ENCODE measurements at places on chromosomes 12 and 14.

- H3K27me3 ChIP-seq, result no peaks in the 10 kb centered on the region
- DNase-seq, result no peak
- H3K4me3 ChIP-seq, result no peak overlapping the region
- H3K4me1 ChIP-seq, result no peaks in the 10 kb centered on the region
Observed at GRCh38 chr12:98901189-98901588, 256.1 kb downstream of the APAF1 start.

- H3K36me3 ChIP-seq, result no peaks in the 10 kb centered on the region
- H3K4me1 ChIP-seq, result no peaks in the 10 kb centered on the region
- no peak overlapping the region for H3K27ac ChIP-seq
Observed at GRCh38 chr12:62629413-62629812, 162.8 kb downstream of the MON2 start.

- no peaks in the 10 kb centered on the region for H3K4me1 ChIP-seq
- no peak overlapping the region for H3K27ac ChIP-seq
- no peak overlapping the region for H3K4me3 ChIP-seq
- H3K27me3 ChIP-seq, result no peaks in the 10 kb centered on the region
Observed at GRCh38 chr12:29277231-29277630, 103.7 kb downstream of the ERGIC2 start.

- DNase-seq, result no peak
- no peak overlapping the region for H3K27ac ChIP-seq
- H3K36me3 ChIP-seq, result no peaks in the 10 kb centered on the region
Observed at GRCh38 chr12:112898380-112898779, 8.4 kb upstream of the OAS1 start.

DNA sequence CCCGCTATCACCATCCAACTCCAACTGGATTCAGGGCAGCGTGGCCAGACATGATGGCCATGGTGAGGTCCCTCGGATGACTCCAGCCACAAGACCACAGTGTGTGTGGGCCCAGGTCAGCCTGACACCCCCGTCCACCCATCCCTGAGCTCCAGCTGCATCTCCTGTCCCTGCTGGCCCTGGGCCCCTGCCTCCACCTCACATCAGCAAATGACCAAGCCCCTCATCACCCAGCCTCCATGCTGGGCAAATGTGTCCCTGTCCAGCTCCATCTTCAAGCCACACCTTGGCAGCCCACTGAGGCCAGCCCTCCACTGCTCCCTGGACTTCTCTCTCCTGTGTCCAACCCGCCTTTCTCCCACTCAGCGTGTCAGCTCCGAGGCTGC, 3.2 kb downstream of the GPR132 start:
- H3K4me3 ChIP-seq, result no peak overlapping the region
- no peaks in the 10 kb centered on the region for H3K4me1 ChIP-seq
- DNase-seq, result no peak
- no peak overlapping the region for H3K27ac ChIP-seq

All from ascending aorta (tissue), 2 donors.